ENCODE measurements at places on chromosomes 3 and 15.

DNA sequence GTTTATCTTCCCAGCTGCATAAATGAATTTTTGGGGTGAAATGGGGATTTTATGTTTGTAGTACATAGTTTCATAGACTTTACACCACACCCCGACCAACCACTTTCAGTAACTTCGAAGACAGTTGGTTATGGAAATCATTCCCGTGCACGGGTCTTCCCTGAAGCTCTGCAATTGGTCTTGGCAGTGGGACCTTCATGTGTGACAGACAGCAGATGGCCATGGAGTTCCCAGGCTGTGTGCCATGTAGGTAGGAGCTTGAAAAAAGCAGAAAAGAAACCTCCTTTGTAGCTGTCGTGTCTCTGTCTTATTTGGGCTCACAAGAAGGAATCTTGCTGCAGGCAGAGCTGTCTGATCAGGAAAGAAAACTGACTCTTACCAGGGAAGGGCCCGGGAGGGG, 25.9 kb downstream of the EXOG start:
- DNase-seq, result no peak

DNA sequence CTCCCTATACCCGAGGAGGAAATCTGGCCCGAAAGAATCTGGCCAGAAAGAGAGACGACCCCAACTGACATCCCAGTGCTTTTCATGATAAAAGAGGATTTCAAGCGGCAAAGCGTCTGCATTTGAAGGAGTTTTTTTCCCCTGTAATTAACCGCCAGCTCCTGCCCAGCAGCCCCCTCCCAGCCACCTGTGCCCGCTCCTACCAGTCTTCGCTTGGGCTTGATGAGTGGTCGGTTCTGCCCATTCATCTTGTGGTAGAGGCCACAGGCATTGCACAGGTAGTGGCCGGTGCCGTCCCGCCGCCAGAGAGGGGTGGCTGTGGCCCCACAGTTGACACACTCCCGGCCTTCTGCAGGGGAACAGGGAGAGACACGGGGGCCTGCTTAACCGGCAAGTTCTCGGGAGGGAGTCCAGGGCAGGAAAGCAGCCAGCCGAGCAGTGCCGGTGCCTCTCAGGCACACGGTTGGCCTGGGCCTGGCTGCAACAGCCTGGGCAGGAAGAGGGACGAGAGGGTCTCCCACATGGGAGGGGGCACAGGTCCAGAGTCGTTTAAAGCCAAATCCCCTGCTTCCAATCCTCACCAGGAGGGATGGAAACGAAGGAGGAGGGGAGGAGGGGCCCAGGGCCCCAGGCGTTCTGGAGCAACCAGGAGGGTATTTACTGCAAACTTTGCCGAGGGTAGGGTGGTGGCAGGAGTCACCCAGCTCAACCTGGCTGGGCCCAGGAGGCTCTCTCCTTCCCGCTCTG, 9.2 kb downstream of the GATA2 start:
- no peak for DNase-seq

- no peak for DNase-seq
Observed at GRCh38 chr3:51681453-51681852, 10.4 kb downstream of the TEX264 start.

GRCh38 chr3:34292605-34293300, 494.3 kb downstream of the PDCD6IP start:
- DNase-seq, result no peak

DNA sequence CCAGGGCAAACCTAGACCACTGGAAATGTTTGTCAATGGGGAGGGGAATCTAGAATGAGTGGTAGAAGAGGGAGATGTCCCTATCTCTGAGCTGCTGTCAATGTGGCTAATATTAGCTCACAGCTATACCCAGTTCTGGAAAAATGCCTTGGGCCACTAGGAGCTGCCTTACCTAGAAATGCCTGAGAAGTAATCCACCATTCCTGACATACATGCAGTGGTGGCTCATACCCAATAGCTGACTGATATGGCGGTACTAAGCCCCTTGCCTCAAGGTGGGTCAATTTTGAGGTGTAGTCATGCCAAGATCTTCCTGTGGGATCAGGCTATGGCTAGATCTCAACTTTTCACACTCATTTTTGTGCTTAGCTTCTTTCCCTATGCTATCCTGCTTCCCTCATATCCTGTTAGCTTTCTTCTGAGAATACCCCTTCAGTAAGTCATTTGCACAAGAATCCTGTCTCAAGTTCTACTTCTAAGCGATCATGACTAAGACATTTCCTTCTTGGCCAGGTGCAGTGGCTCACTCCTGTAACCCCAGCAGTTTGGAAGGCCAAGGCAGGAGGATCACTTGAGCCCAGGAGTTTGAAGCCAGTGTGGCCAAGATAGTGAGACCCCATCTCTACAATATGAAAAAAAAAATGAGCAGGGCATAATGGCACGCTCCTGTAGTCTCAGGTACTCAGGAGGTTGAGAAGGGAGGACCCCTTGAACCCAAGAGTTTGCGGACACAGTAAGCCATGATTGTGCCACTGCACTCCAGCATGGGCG, 49.1 kb upstream of the RFX7 start:
- no peak for DNase-seq

- no peak for DNase-seq
Observed at GRCh38 chr3:111963424-111963823, 15.4 kb upstream of the ABHD10 start.

DNA sequence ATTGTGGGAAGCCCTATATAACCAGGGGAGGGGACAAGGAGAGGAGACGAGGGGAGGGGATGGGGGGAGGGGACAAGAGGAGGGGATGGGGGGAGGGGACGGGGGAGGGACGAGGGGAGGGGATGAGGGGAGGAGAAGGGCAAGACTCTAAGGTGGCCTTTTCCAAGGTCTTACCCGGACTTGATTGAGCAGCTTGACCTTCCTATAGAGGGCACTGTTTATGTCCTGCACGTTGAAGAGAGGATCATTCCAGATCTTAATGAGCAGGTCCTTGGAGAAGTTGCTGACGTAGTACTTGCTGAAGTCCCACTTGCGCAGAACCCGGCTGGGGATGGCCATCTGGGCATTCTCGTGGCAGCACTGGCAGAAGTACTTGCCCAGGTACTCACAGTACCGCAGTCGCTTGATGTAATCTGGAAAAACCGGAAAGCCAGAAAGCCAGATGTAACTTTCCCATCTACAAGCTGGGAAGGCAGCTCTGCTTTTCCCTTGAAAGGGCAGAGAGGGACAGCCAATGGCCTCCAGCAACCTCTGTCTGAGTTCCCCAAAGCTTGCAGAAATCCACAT, 55.7 kb downstream of the RUBCN start:
- no peak for DNase-seq

Measured in stimulated activated CD8-positive, alpha-beta memory T cell treated with anti-CD3 and anti-CD28 coated beads, Interleukin-4, amount 100 ng/mL, for 24 hours (primary cell).